Globus pallidus (tissue), 1 donor: ENCODE measurements at places on chromosomes 1 and 21.

- DNase-seq, result no peak
These were observed 42.2 kb upstream of the TRABD2B start for GRCh38 chr1:48039088-48040054.

DNA sequence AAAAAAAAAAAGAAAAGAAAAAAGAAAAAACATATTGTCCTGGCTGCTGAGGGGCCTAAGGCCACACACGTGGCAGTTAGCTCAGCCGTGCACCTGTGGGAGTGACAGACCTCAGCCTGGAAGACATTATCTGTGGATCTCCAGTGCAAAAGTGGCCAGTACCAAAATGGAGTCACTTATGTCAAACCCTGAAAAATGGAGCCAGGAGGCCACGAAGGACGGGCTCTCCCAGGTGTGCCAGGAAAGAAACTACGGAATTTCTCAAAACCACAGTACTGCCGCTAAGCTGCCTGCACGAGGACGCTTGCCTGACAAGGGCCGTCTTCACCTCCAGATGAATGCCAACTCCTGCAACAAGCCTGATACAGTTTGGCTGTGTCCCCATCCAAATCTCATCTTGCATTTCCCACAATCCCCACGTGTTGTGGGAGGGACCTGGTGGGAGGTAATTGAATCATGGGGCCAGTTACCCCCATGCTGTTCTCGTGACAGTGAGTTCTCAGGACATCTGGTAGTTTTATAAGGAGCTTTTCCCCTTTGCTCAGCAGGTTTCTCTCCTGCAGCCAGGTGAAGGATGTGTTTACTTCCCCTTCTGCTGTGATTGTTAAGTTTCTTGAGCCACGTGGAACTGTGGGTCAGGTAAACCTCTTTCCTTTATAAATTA is 5.3 kb upstream of the MIB2 start:
- no peak for DNase-seq

DNA sequence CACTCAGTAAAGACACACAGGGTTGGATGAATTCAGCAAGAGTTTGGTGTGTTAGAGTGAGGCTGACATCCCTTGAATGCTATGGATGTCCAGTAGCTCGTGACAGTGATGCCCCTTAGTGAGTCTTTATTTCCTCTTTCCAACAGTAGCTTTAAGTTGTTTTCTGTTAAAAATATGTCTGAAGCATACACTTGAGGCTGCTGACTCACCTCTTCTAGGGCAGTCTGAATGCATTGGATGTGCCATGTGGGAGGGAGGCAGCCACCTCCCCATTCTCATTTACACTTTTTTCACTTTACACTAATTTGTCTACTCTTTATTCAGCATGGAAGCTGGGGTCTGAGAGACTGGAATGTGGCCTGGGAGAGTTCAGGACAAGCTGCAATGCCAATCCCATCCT is 17.6 kb downstream of the NOS1AP start:
- no peak for DNase-seq

DNA sequence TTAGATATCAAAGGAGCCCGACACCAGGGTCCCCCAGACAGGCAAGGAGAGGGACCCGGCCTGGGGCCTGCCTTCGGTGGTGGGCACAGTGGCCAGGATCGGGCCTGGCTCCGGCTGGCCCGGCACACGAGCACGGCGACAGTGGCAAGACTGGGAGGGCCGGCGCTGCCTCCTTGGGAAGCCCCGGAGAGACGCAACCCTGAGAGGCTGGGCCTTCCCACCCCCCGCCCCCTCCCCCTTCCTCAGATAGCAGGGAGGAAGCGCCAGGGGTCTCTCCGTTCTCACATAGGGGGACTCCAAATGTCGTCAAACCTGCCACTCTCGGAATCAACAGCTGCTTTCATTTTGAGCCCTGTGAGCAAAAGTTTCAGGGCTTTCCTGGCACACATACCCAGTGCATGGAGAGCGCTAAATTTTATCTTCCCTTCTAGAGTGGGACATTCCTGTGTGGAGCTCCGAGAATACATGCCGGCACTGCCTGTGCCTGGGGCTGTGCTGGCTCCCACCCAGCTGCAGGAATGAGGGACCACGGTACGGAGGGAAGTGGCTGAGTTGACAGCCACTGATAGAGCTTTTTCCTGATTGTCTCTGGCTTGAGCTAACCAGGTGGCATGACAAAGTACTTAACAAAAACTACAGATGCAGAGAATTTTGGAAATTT is 62.4 kb downstream of the CD247 start:
- peak; percentile 16 for DNase-seq

- DNase-seq, result no peak
These were observed 12.2 kb downstream of the UTP25 start for GRCh38 chr1:209839875-209840546.

- DNase-seq, result no peak
These were observed 9.2 kb upstream of the TNFRSF1B start for GRCh38 chr1:12157366-12158231.

- no peak for DNase-seq
These were observed 117.7 kb downstream of the FGGY start for GRCh38 chr1:59414406-59415133.

DNA sequence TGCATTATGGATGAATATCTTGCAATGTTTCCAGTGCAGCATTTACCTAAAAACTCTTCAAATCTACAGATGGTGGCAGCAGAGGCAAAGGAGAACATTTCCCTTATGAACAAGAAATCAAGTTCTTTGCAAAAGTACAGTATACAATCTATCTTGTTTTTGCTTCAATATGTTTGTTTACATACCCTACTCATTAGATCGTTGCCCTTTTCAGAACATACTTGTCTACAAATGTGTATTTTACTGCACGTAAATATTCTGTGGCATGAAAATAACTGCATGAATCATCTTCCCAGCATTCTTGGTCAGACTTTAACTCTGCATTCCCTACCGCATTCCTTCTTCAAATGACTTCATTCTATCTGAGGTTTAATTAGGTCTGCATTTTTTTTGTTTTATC is 212.7 kb downstream of the ZP4 start:
- peak; percentile 15 for DNase-seq

DNA sequence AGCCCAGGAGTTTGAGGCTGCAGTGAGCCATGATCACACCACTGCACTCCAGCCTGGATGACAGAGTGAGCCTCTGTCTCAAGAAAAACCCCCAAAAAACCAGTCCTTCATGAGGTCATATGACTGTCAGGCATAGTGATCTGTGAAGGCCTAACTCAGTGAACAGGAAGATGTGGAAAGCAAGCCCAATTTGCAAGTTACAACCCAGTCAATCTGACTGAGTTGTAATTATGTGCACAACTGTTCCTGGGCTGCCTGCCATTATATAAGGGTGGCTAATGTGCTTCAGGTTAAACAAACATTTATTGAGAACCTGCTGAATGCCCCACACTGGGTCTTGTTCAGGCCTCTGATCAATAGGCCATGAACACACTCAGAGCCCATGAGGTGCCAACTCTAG is 38.2 kb upstream of the KIRREL1 start:
- no peak for DNase-seq

- no peak for DNase-seq
These were observed 10.8 kb downstream of the ARHGEF16 start for GRCh38 chr1:3465091-3465934.

GRCh38 chr21:28641731-28642130 is 350.9 kb downstream of the LTN1 start:
- no peak for DNase-seq

DNA sequence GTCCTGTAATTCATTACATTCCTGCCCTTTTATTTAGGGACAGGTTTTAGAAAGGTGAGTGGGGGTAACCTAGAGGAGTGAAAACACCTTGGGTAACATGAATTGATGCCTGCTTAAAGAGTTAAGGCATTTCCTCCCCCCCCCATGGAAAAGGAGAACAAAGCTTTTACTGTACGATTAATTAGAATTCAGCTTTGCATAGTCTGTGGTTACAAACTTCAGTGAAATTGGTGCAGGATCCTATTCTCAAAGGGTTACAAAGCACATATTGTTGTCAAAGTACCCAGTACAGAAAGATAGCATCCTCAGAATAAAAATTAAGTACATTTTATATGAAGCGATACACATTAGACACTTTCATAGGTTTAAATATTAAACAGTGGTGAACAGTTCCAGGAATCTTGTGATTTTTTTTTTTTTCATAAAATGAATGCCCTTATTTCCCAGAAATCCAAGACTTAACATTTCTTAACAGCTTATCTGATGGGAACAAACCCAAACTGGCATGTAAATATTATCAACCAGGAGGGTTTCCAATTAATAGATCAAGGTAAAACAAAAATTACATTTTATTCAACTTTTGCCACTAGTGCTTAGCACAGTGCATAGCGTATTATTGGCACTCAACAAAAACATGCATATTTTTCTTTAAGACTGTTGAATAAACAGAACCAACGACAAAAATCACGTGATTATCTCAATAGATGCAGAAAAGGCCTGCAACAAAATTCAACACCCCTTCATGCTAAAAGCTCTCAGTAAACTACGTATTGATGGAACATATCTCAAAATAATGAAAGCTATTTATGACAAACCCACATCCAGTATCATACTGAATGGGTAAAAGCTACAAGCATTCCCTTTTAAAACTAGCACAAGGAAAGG is 172.7 kb downstream of the PDE4B start:
- DNase-seq, result peak; percentile 83

- no peak for DNase-seq
These were observed 165.4 kb upstream of the HMGB4 start for GRCh38 chr1:33698361-33699035.

DNA sequence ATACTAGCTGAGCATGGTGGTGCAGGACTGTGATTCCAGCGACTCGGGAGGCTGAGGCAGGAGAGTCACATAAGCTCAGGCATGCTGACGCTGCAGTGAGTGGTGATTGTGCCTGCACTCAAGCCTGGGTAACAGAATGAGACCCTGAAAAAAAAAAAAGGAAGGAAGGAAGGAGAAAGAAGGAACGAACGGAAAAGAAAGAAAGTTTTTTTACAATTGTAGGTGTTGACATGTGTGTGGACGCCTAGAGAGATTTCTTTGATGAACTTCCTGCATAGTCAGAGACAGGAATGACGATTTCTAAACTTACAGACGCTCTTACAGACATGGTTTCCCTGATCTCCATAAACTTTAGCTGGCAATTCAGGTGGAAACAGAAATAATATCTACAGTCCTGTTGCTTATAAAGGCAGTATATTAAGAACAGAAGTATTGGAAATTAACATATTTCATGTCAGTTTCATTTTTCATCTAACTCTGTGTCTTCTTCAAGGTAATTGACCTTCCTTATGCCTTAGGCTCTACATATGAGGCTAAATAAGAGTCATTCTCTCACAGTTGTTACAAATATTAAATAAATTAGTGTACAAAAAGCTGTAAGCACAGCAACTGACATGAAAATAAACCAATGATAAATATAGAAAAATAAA is 4.1 kb downstream of the SAMSN1 start:
- no peak for DNase-seq

GRCh38 chr1:154943649-154944400 is 7.3 kb upstream of the PMVK start:
- DNase-seq, result no peak

DNA sequence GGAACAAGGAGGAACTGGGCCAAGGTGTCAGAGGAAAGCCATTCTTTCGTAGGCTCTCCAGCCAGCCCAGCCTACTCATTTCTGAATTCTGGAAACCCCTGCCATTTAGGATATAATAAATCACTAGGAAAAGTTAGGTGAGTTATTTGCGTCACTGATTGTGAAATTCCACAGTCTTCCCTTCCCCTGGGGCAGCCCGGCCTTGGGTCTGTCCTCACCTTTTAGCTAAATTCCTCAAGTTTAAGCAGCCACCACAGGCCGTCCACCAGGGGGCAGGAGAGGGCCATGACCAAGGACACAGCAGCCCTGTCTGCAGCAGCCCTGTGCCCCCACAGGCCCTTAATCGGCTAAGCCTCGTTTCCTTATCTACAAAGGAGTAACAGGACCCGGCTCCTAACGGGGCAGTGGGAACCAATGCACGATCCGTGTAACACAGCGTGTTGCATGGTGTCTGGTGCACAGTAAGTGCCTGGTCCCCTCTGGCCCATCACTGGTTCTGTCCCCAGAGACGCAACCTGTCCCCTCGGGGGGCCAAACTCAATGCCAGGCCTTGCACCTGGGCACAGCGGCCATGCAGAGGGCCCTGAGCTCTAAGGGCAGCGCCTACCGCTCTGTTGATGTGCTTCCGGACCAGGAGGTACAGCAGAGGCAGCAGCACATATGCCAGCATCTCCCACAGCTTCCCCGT is 18.1 kb downstream of the GPR157 start:
- DNase-seq, result peak; percentile 79

GRCh38 chr1:44565833-44566232 is 108.4 kb downstream of the TMEM53 start:
- no peak for DNase-seq

GRCh38 chr1:27133991-27134390 is 20.9 kb downstream of the SLC9A1 start:
- no peak for DNase-seq

- no peak for DNase-seq
These were observed 40.0 kb upstream of the DISP3 start for GRCh38 chr1:11438996-11439395.
